ENCODE measurements at places on chromosomes 1 and 21. TPM values are rescaled to one million over a fixed set of nuclear protein-coding genes. Genes with fewer than 3 reads are reported as not detected.

The DNAI4 gene
- 0.90 TPM for total RNA-seq

The RAD54L gene
- 12.2 TPM for total RNA-seq

The FAM151A gene
- not detected for total RNA-seq

The SPRR2E gene
- not detected for total RNA-seq

The SPATA46 gene
- not detected for total RNA-seq

The S100A12 gene
- total RNA-seq, result not detected

The RHEX gene
- not detected for total RNA-seq

The CELF3 gene
- total RNA-seq, result not detected

The OR2L13 gene
- not detected for total RNA-seq

The PEA15 gene
- 210 TPM for total RNA-seq

The FCMR gene
- 7.0 TPM for total RNA-seq

The ZC3H11A gene
- total RNA-seq, result 36.6 TPM

The TMCO2 gene
- total RNA-seq, result not detected

The PLA2G2D gene
- not detected for total RNA-seq

The S100A14 gene
- total RNA-seq, result 0.45 TPM

The RGS18 gene
- not detected for total RNA-seq

The PTGFRN gene
- 15.5 TPM for total RNA-seq

The ATAD3C gene
- total RNA-seq, result not detected

The FMO5 gene
- 0.18 TPM for total RNA-seq

The KLHL20 gene
- total RNA-seq, result 13.9 TPM

The SLC45A3 gene
- 7.6 TPM for total RNA-seq

The RIPK4 gene
- 13.4 TPM for total RNA-seq

The C1orf105 gene
- total RNA-seq, result not detected
